Stimulated activated CD4-positive, alpha-beta T cell treated with anti-CD3 and anti-CD28 coated beads, Interleukin-4, amount 100 ng/mL, for 24 hours (primary cell): ENCODE measurements at places on chromosomes 6 and 20.
A peak's percentile ranks its signal among the peaks of the same experiment; 100 is the strongest.

- no peak for DNase-seq
Observed at GRCh38 chr6:18530201-18530600, 143.1 kb downstream of the RNF144B start.

DNA sequence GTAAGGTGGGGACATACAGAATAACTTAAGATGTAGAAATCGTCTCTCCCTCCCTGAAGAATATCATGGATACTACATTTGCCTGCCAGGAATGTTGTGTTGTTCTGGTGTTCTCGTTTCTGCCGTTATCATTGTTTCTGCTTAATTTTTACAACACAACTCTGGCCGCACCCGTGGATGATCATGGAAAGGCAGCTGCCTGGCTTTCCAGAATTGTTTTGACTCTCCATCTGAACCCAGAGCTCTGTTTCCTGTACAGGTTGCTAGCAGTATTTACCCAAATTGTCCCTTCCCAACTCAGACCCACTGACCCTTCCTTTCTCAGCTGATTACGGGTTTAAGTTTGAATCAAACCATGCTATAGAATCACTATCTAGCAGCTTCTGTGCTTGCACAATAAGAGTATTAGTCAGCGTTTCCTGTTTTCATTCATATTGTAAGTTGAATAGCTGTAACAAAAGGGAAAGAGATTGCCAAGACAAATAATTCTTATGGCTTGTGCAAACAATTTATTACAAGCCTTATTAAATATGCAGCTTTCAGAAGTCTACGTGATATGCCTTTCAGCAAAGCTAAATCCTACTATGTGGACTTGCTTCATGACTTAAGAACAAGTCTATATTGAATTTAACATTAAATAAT lies 139.0 kb downstream of the MTHFD1L start:
- DNase-seq: no peak

DNA sequence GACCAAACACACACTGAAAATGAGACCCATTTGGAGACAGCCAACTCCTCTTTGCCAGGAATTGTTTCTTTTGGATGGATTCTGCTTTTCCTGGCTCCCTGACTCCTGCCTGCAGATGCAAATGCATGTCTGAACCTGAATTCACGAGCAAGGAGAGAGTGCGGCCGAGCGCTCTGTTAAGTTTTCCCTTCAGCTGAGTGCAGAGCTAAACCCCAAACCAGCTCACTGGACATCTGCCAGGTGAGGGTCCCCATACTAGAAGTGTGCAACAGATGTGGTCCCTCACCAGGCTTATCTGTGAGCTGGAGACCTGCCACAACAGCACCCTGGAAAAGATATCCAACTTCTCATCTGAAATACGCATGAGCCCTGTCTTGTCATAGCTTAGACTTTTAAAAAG lies 59.0 kb downstream of the CD164 start:
- no peak for DNase-seq

GRCh38 chr6:92399911-92400310 lies 1019.4 kb downstream of the EPHA7 start:
- no peak for DNase-seq

DNA sequence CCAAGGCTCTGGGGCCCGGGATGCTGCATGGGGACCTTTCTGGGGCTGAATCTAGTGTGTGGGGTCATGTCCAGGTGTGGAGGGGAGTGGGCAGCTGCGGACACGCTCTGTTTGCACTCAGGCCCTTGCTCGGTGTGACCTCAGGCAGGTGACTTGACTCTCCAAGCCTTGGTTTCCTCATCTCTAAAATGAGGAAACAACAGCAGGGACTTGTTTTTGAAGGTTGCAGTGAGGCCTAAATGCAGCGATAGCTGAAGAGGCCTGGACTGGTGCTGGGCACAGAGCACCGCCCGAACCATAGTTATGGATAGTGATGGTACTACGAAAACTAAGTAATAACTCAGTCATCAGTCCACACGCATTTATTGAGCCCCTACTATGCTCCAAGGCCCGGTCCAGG lies 91.8 kb downstream of the NOL4L start:
- DNase-seq: no peak

- DNase-seq: no peak
Observed at GRCh38 chr6:67630146-67630545, 1004.9 kb upstream of the ADGRB3 start.

DNA sequence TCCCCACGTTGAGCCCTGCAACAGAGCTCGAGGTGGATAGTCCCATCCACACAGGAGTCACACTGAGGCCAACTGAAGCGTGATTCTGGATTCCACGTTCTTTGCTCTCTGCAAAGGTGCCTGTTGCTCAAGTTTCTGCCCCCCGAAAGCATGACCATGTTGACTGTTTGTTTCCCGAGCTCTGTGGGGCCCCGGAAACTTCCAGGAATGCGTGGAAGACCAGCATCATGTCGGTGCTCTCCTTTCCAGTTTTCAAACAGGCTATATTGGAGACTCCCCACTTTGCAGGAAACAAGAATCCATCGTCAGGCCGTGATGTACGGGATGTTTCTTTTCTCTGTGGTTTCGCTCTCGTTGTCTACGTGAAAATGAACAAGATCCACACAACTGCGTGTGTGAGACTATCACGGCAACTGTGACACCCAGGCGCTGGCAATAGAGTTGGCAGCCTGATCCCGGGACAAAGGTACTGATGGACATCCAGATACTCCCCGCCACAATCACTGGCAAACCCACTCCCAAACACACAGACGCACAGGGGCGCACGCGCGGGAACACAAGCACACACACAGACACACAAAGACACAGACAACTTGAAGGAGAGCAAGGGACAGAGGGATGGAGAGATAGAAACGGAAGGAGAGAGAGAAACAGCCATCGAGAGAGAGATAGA lies 444.6 kb upstream of the DEFB115 start:
- DNase-seq: no peak

- no peak for DNase-seq
Observed at GRCh38 chr6:158784505-158784904, 34.7 kb downstream of the EZR start.

DNA sequence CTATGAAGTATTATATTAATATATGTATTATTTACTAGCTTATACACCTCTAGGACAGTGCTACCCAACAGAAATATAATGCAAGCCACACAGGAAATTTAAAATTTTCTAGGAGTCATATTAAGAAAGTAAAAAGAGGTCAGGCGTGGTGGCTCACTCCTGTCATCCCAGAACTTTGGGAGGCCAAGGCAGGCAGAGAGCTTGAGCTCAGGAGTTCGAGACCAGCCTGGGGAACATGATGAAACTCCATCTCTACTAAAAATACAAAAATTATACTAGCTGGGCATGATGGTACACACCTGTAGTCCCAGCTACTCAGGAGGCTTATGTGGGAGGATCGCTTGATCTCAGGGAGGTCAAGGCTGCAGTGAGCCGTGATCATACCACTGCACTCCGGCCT lies 237.6 kb upstream of the ZNF217 start:
- no peak for DNase-seq

- no peak for DNase-seq
Observed at GRCh38 chr6:99236010-99236409, 113.5 kb downstream of the FAXC start.

GRCh38 chr6:149318581-149319286 lies 1.2 kb downstream of the TAB2 start:
- peak; percentile 24 for DNase-seq

- DNase-seq: no peak
Observed at GRCh38 chr6:134171517-134171916, 119.1 kb upstream of the SLC2A12 start.

DNA sequence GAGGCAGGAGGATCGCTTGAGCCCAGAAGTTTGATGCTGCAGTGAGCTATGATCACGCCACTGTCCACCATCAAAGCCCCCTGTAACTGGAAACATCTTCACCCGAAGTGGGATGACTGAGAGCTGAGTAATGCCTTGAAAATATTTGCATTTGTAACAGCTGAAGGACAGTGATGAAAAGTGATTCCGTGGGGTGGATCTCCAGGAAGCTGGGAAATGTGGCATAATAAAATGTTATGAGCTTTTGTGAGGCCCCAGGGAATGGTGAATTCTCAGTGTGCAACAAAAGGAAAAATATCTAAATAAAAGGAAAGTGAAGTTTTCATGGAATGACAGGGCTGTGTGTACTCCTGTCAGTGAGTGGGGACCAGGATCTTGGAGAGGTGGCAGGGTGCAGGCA lies 92.0 kb downstream of the JAG1 start:
- no peak for DNase-seq

- DNase-seq: no peak
Observed at GRCh38 chr20:37494301-37494700, 26.7 kb upstream of the NNAT start.

- DNase-seq: no peak
Observed at GRCh38 chr6:111061508-111061907, 25.8 kb upstream of the SLC16A10 start.

DNA sequence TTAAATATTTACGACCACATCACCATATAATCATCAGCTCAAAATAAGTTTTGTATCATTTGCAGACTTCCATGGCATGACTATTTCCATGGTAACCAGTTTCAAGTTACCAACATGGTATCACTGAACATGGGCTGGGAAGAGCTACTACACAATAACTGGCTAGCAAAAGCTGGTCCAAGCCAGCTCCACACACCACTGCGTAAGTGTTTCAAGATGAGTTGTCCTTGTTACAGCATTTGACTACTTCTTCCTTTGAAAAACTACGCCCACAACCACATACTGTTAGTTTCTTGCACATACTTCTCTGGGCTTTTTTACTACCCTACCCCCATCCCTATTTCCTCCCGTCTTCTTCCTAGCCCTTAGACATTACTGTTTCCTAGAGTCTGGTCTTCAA lies 8.5 kb downstream of the CD164 start:
- DNase-seq: peak; percentile 62

DNA sequence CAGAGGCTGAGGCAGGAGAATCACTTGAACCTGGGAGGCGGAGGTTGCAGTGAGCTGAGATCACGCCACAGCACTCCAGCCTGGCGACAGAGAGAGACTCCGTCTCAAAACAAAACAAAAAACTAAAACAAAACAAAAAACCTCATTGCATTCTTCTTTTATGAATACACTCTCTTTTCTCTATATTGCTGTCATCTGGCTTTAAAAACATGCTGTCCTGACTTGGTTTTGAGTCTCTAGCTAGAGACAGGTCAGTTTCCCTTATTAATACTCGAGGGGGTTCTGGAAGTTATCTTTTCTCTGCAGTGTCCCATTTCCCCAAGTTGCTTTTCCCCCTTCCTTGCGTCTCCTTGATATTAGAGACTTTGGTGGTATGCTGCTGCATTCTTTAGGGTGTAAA lies 50.9 kb downstream of the RIOK1 start:
- DNase-seq: no peak

DNA sequence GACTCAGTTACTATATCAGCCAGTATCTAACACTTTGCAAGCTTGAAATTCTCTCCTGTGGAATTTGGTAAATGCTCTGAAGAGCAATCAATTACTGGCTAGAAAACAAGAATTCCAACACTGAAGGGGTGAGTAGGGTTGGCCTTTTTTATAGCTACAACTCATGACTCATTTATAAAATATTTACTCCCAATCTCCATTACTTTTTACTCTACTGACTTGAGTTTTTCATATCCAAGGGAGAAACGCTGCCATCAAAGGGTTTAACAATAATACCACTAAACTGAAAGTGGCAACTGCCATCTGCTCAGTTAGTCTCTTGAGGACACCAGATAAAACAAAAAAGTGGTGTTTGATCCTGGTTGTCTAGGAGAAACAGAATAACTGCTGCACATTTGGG lies 203.1 kb downstream of the UBE3D start:
- DNase-seq: no peak

- no peak for DNase-seq
Observed at GRCh38 chr20:40197691-40198090, 491.3 kb downstream of the MAFB start.

- no peak for DNase-seq
Observed at GRCh38 chr20:44580581-44581268, 1.7 kb upstream of the PKIG start.

DNA sequence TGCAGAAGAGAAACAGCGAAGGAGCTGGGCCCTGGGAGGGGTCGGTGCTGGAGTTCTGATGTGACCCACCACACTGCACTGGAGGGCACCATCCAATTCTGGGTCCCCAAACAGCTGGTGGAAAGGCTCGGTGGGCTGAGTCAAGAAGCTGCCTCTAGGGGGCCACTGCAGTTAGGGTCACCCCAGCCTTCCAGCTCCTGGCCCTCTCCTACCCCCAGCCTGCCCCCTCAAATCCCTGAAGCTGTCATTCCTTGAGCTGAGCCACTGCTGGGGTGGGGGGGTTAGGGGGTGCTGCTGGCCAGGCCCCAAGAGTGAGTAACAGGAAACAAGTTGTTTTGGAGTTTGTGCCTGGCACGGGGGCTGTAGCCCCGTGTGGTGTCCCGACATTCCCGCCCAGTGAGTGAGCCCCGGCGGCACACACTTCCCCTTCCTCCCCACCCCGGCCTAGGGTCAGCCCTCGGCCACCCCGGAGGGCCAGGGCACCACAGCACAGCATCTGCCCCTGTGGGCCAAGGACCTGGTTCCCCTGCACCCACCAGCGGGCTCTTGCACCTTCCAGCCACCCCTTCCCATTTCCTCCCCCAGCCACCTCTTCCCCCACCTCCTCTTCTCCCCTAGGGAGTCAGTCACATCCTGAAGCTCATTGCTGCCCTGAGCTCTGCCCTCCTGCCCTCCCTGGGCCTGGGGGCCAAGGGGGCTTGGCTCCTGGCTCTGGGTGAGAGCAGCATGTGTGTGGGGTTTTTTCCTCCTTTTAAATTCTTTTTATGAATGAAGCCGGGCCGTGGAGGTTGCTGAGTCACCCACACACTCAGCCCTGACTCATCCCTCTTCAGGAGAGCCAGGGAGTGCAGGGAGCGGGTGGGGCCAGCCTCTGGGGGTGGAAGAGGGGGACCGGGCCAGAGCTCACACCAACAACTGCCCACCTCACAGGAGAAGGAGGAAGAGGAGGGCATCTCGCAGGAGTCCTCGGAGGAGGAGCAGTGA lies 4.6 kb downstream of the SMIM29 start:
- DNase-seq: peak; percentile 80

- no peak for DNase-seq
Observed at GRCh38 chr20:5731753-5732366, 18.3 kb upstream of the SHLD1 start.

DNA sequence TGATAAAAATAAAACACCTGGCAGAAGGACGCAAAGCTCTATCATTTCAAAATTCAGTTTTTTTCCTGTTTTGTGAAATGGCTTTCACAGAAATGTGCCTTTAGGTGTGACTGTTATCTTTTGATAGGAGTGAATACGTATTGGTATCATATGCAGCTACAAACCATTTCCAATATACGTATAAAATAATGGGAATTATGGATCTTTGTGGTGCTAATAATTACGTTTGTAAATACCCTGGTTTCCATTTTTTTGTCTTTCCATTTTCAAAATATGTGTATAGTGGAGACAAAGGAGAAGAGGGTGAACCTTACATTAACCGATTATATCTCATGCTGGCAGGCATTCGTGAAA lies 108.7 kb upstream of the GMDS start:
- DNase-seq: no peak

- DNase-seq: no peak
Observed at GRCh38 chr20:16926626-16927430, 178.7 kb downstream of the OTOR start.

DNA sequence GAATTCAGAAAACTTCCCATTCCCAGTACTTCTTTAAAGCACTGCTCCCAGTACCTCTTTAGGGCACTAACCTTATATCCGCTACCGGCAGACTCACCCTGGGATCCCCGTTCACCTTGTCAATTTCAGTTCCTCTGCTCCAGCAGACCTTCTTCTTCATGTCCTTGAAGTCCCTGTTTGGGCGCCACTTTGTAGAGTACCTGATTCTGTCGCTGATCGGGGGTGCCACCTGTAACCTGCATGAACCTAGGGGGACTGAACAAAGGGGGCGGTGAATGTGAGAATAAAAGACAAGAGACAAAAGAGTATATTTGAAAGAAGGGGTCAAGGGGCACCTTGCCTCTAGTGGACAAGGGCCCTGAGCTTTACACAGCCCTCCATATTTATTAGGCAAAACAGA lies 4.9 kb upstream of the GINS1 start:
- no peak for DNase-seq
